ENCODE measurements at places on chromosomes 1 and 21. TPM values are rescaled to one million over a fixed set of nuclear protein-coding genes. Genes with fewer than 3 reads are reported as not detected.

GRCh38 chr1:236016083-236016482 is 48.8 kb downstream of the NID1 start:
- peak; percentile 87 for DNase-seq

Gene NECTIN4
- polyA plus RNA-seq, result 1.3 TPM

Gene SPRR1B
- polyA plus RNA-seq, result not detected

- DNase-seq, result no peak
Observed at GRCh38 chr1:102884238-102884637, 224.1 kb downstream of the COL11A1 start.

- DNase-seq, result no peak
Observed at GRCh38 chr21:38354746-38355145, 98.0 kb downstream of the KCNJ15 start.

Gene RAB42
- polyA plus RNA-seq, result 4.6 TPM

DNA sequence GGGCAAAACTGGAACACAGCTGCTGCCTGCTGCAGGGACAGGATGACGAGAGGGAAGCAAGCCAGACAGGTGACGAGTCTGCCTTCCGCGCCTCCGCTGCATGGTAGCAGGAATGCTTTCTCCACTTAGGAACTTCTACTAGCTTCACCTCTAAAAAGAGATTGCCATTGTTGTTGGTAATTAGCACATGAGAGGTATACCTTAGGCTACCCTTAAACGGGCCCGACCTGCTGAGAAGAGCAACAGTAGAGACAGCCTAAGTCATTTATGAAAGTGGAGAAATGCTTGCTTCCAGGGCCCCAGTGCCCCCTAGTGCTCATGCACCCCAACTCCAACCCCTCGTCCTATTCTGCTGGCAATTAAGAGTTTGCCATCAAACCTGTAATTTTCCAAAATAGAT is 96.9 kb upstream of the AKT3 start:
- no peak for DNase-seq

- no peak for DNase-seq
Observed at GRCh38 chr1:40341491-40342380, 24.6 kb upstream of the COL9A2 start.

GRCh38 chr1:29120367-29120766 is 3.3 kb downstream of the TMEM200B start:
- DNase-seq, result no peak

Gene AMY1C
- polyA plus RNA-seq, result 4.4 TPM

Gene RIMKLA
- polyA plus RNA-seq, result 2.2 TPM

- no peak for DNase-seq
Observed at GRCh38 chr21:33355996-33356395, 31.2 kb downstream of the IFNAR1 start.

- DNase-seq, result no peak
Observed at GRCh38 chr1:47927165-47927564, 70.0 kb downstream of the TRABD2B start.

GRCh38 chr1:40853885-40854170 is 8.3 kb downstream of the CITED4 start:
- no peak for DNase-seq

DNA sequence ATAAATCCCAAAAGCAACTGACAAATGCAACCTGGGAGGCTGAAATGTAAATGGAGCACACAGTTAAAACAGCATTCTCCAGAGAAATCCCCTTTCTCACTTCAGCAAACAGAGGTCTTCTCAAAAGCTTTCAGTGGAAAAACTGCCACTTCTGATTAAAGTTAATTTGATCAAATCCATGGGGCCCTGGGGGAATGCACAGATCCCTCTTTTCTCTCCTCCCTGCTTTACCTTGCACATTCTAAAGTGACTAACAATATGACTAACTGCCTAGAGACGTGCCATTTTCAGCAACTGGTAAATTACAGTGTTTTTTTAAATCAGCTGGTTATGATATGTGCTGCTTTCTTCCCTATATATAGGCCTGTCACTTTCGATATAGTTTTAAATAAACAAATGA is 142.5 kb downstream of the RERE start:
- DNase-seq, result no peak

GRCh38 chr1:47276850-47277249 is 37.1 kb downstream of the STIL start:
- no peak for DNase-seq

- no peak for DNase-seq
Observed at GRCh38 chr1:243595527-243596210, 254.4 kb downstream of the AKT3 start.

- no peak for DNase-seq
Observed at GRCh38 chr1:226872437-226872836, 2.0 kb downstream of the PSEN2 start.

GRCh38 chr1:231861541-231862481 is 235.2 kb downstream of the DISC1 start:
- no peak for DNase-seq

- no peak for DNase-seq
Observed at GRCh38 chr21:40099809-40100208, 232.6 kb downstream of the PCP4 start.

GRCh38 chr1:171310661-171311087 is 3.3 kb upstream of the FMO4 start:
- no peak for DNase-seq

Gene PEAR1
- polyA plus RNA-seq, result 10.5 TPM

Gene PGLYRP3
- 0.28 TPM for polyA plus RNA-seq

Gene TRIM67
- 0.26 TPM for polyA plus RNA-seq

DNA sequence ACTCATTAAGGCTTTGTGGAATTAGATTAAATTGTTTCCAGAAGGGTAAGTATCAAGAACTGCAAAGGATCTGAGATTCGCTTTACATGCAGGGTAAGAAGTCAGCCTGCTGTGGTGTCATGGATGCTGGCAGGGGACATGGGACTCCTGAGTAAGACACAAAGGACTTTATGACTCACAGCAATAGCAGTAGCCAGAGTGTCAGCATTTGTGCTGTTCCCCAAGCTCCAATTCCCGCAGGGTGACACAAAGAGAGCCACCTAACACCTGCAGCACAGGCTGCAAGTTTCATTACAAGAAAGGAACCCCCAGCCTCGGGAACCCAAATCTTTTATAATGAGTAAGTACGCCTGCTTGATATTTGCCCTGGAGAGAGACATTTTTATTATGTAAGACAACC is 298.1 kb upstream of the POU3F1 start:
- DNase-seq, result no peak

- DNase-seq, result no peak
Observed at GRCh38 chr1:43932786-43933385, 715 bp upstream of the ARTN start.

- DNase-seq, result no peak
Observed at GRCh38 chr1:118866330-118866729, 121.8 kb downstream of the TBX15 start.

DNA sequence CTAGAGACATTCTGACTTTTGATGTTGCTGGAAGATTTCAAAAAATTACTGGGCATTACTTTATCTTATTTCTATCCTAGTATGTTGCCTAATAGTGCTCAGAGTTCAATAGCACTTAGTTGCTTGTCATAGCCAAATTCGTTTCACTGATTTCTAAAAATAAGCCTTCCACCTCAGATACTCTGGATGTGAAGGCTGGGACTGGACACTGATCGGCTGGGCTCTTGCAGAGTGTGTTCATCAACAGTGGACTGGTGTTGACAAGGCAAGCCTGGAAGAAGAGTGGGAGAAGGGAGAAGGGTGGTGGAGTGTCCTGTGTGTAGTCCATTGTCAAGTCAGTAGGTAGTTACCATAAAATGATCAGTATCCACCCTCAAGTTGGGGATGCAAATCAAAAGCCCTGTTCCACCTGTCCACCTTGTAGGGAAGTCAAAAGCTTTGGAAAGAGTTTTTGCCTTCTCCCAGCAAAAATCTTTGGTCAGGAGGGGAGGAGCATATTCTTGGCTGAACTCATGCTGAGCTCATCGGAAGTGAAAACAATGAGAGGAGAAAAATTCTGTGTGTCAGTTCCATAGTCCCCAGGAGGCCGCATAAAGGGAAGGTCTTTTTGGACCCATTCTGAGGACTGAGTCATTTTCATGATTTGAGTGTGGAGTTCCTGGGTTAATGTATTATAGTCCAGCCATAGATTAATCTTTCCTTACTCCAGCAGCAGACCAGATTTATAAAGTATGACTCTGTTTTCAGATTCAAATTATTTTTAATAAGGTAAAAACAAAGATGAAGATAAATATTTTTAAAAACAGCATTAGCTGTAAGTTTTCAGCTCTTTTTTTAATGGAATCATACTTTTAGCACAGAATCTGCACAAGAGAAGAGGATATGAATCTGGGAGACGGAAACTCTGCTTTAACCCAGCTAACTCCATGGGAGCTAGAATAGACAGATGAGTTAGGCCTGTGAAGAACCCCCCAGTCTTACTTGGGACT is 99.5 kb upstream of the BMP8A start:
- peak; percentile 44 for DNase-seq

DNA sequence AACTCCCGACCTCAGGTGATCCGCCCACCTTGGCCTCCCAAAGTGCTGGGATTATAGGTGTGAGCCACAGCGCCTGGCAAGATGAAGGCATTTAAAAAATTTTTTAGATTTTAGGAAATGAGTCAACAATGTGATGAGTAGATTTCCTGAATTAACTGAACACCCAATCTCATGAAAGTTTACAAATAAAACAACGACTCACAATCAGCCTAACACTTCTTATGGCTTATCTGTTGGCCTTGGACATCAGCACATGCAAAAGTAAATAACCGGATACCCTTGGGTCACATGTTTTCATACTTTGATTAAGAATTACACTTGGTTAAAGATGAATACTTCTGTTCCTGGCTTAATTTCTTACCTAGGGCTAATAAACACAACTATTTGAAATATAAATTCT is 3.0 kb downstream of the GNG12 start:
- DNase-seq, result no peak

- DNase-seq, result no peak
Observed at GRCh38 chr1:151986501-151987190, 7.0 kb downstream of the S100A10 start.

Gene ST6GALNAC3
- polyA plus RNA-seq, result 0.46 TPM

Gene RHD
- 0.34 TPM for polyA plus RNA-seq

DNA sequence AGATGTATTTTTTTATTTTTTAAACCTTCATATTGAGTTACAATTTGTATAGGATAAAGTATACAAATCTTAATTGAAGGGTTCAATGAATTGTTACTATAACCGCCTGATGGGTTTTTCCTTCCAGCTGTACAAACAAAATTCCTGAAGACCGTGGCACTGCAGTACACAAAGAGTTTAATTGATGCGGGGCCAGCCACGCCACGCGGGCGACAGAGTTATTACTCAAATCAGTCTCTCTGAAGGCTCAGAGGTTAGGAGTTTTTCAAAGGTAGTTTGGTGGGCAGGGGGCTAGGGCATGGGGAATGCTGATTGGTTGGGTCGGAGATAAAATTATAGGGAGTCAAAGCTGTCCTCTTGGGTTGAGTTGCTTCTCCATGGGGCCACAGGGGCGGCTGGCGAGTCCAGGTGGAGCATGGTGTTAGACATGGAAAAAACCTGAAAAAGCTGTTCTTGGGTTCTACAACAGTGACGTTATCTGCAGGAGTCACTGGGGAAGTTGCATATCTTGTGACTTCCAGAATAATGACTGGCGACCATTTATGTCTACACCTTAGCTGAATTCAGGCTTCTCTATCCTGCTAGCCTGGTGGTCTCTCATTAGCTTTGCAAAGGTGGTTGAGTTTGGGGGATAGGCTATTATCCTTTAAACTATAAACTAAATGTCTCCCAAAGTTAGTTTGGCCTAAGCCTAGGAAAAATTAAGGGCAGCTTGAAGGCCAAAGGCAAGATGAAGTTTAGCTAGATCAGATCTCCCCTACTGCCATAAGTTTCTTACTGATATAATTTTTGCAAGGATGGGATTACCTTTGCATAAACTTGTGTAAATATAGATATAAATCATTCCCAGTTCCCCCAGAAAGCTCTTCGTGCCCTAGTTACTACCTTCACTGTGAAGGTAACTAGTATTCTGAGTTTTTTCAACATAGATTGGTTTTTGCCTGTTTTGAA is 13.0 kb upstream of the TMEM9 start:
- DNase-seq, result no peak

GRCh38 chr1:86703696-86704457 is 499 bp upstream of the SH3GLB1 start:
- peak; percentile 64 for DNase-seq

- no peak for DNase-seq
Observed at GRCh38 chr1:200699871-200700270, 30.2 kb upstream of the DDX59 start.

- DNase-seq, result peak; percentile 81
Observed at GRCh38 chr1:158145173-158145719, 35.4 kb upstream of the CD1D start.

- DNase-seq, result no peak
Observed at GRCh38 chr1:25650289-25650576, 33.6 kb downstream of the MAN1C1 start.

GRCh38 chr1:7329868-7330615 is 441.1 kb upstream of the VAMP3 start:
- DNase-seq, result no peak

Gene HES3
- polyA plus RNA-seq, result not detected

DNA sequence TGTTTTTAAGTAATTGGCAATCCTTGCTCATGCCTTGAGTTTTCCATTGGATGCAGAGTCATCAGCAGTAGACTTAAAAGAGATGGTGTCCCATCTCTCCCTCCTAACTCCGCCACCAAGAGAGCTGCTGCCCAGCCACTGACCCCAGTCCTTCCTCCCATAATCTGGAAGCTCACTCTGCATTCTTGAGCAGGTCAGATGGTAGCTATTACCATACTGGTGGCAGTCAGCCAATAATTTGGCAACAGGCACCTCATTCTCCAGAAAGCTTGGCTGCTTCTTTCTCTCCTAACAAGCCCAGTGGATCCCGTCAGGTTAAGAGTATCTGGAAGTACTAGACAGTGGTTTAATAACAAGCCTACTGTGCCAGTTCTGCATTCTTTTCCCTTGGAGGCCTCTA is 272.1 kb downstream of the ZNF648 start:
- DNase-seq, result no peak

Data from testis (tissue), 5 donors.